ENCODE measurements at places on chromosomes 7 and 10. TPM values are rescaled to one million over a fixed set of nuclear protein-coding genes. Genes with fewer than 3 reads are reported as not detected.

DNA sequence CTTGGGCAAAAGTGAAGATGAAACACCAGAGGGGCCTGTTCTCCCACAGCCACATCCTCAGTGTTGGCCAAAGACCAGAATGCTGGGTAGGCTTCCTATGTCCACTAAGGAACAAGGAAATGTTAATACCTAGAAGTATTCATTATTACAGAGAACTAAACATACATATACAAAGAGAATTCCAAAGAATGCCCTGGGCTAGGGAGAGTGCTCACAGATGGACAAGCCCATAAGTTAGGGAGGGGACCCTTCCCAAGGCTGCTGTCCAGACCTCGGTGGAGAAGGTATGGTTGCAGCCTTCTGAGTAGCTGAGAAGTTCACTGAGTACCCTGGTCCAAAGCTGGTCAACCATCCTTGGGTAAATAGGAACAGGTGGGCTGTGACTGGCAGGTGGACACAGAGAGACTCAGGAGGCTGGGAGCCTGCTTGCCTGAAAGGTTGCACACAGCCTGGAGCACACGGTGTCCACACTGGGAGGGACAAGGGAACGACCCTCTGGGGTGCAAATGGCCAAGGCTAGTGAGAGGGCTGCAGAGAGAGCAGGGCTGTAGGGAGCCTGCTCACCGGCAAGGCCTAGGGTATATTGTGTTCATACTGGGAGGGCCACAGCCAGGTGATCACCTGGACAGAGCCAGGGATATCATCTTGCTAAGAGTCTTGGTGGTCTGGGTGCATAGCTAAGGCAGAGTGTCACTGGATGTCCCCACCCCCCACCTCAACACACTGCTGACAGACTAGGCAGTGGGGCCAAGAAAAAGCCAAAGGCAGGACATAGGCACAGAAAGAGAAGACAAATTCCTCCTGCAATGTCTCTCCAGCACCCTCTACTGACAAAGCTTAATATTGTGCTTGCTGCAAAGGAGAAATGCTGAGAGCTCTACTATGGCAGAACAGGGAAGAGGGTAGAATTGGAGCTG is 40.3 kb downstream of the CPVL start:
- peak; percentile 77 for DNase-seq

BUB3 gene
- total RNA-seq: 245 TPM

DNA sequence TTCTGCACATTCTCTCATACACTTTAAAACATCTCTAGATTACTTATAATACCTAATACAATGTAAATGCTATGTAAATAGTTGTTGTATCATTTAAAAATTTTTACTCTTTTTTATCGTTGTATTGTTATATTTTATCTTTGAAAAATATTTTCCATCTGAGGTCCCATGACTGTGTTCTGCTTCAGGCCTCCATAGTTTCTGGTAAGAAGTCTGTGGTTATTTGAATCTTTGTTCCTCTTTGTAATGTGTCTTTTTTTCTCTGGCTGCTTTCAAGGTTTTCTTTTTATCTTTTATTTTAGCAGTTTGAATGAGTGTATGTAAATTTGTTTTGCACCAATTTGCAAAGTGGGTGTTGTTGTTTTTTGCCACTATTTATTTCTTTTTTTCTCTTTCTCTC is 263.1 kb downstream of the RPS24 start:
- no peak for DNase-seq

IL2RA gene
- total RNA-seq: not detected

DNA sequence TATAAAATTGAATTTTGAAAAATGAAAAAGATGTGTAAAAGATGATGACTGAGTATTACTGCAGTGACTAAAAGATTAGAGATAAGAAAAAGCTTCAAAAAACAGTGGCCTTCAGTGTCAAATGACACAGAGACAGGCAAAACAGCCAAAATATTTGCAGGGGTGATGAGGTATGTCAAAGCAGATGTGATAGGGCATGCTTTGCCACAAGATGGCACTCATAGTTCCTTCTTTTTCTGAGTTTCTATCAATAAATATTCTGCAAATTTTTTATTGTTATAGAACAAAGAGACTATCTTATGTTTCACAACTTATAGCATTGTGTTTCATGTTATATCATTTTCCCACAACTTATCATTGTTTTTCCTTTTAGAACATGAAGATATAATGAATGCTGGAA is 344.1 kb upstream of the HPS1 start:
- peak; percentile 17 for DNase-seq

TFR2 gene
- total RNA-seq: 0.34 TPM

MMD2 gene
- total RNA-seq: not detected

- peak; percentile 67 for DNase-seq
Measured at GRCh38 chr7:148142660-148143248, 447.8 kb upstream of the C7orf33 start.

DNA sequence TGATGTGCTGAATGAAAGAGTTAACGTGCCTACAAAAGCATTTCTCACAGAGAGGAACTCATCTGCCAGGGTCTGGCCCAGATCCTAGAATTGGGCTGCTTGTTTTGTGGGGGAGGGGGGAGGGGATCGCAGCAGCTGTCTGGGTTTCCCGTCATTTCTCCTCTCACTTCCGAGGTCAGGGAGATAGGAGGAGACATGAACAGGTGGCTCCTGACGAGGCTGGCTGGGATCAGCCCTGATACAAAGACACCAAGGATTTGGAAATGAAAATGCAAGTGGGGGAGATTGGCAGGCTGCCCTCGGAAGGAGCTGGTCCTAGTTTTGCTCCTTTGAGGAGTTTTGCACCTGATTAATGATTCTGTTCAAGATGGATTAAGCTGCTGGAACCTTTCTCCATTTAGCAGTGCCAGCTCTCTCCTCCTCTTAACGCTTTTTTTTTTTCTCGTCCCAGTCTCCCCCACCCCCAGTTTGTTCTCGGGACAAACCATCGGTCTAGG is 86.8 kb upstream of the KMT2C start:
- DNase-seq: no peak

GRID1 gene
- 0.31 TPM for total RNA-seq

PON3 gene
- total RNA-seq: not detected

DNA sequence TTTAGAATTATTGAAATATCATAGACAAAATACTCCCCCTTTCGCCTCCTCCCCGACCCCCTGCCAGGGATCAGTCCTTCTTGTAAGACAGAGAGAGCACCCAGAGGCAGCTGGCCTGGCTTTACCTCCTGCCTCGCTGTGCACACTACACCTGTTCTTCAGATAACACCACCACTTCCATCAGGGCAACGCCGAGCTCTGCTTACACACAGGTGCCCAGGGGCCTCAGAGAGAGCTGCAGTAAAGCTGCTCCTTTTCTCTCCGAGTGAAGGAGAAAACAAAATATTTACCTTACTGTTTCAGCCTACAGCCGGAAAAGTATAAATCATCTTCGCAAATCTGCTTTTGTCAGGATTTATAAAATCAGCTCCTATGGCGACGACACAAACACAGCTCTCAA is 80.7 kb downstream of the HIPK2 start:
- no peak for DNase-seq

DNA sequence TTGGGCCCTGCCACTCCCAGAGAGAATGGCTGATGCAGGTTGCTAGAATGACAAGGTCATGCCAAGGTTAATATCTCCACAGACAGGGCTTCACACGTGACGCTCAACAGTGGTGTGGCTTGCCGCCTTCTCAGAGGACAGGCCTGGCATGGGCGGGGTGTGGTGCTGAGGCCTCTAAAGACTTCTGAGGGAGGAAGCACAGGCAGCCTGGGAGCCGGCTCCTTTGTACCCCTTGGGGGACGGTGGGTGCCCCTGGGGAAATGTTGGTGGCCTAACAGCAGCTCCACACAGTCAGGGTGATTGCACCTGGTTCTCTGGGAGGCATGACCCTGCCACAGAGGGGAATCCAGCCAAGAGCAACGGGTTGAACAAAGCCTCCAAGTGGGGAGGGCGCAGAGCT is 115.1 kb downstream of the PKD1L1 start:
- no peak for DNase-seq

NUP42 gene
- total RNA-seq: 67.7 TPM

HTR5A gene
- total RNA-seq: not detected

- no peak for DNase-seq
Measured at GRCh38 chr10:88262591-88263234, 320.4 kb downstream of the RNLS start.
